ENCODE measurements at places on chromosomes 12 and 14.

DNA sequence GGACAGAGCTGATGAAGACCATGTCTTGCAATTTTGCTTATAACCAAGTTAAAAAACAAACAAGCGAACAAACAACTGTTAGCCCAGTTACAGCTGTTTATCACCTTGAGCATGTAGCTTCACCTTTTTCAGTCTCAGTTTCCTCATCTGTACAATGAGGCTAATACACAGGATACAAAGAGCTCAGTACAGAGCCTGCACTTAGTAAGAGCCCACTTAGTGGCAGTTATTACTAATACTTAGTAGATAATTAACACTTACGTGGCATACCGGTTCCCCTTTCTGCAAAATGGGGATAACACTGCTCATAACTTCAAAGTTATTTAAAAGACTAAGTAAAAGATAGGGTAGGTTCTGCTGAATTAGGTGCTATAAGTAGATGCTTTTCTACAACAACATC is 228.0 kb downstream of the MON2 start:
- no peak for DNase-seq

DNA sequence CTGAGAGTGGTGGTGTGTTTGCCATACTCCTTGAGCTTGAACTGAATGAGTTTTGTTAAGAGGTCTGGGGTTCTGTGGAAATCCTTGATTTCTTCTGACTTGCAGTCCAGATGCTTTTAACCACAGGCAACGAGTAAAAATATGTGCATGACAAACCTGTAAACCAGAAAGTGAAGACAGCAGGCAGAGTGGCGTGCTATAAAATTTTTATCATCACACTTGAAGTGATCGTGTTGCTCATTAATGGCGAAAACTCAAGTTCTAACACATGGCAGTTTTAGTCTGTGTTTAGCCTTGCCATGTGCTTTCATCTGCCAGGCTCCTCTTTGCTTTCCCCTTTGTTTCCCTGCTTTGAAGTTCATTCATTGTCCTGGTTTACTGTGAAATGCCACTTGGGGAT is 28.0 kb downstream of the TXNRD1 start:
- no peak for DNase-seq

- DNase-seq = no peak
Measured at GRCh38 chr14:90345239-90345557, 13.5 kb upstream of the NRDE2 start.

DNA sequence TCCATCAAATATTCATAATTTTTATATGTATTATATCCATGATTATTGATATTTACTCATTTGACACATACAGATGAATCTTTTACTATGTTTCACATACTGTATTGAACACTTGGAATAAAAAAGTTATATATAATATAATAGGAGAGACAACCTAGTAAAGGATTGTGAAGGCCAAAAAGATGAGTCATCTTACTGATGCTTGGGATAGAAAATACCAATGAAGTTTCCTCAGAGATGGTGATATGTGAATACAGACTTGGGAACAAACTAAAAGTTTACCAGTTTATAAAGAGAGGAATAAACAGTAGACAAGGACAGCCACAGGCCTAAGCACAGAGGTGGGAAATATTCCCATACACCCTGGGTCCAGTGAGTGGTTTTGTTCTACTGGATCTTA is 743.9 kb upstream of the FLRT2 start:
- DNase-seq = no peak

GRCh38 chr14:51094282-51094821 is 553 bp downstream of the TRIM9 start:
- peak; percentile 3 for DNase-seq

- no peak for DNase-seq
Measured at GRCh38 chr12:66066137-66066928, 64.2 kb downstream of the LLPH start.

DNA sequence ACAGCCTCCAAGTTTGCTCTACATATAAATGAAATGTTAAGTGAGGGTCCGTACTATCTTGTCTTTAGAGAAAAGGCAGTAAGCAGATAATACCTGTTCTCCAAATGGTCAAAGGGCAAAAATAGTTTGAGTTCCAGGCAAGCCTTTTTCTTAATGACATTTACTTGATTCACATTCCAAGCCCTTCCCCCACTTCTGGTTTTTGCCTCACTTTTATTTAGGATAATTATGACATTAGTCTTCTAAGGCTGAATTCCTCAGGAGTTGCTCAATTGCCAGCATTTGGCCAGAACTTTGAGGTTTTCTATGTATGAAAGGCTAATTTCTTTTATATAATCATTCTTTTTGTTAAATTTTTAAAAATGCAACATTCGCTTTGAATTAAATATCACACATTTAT is 62.5 kb upstream of the DUSP6 start:
- DNase-seq = no peak

GRCh38 chr12:102847131-102847530 is 69.9 kb downstream of the PAH start:
- no peak for DNase-seq

DNA sequence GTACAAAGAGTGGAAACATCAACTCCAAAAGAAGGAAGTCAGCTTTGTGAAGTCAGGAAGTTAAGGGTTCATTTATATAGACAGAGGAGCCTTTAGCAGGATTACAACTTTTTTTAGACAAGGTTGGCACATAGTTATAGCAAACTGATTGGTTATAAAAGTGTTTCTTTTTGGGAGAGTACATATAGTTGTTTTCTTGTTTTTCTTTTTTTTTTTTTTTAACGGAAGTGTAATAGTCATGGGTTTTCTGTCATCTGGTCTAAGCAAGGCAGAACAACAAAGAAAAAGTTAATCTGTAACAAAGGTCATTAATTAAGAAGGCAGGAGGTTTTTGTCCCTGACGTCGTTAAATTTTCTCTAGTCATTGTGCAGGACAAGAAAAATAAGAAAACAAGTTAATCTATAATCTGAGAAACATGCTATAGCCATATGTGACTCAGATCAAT is 13.0 kb upstream of the MFAP5 start:
- no peak for DNase-seq

GRCh38 chr12:89951050-89951693 is 242.5 kb upstream of the ATP2B1 start:
- no peak for DNase-seq

DNA sequence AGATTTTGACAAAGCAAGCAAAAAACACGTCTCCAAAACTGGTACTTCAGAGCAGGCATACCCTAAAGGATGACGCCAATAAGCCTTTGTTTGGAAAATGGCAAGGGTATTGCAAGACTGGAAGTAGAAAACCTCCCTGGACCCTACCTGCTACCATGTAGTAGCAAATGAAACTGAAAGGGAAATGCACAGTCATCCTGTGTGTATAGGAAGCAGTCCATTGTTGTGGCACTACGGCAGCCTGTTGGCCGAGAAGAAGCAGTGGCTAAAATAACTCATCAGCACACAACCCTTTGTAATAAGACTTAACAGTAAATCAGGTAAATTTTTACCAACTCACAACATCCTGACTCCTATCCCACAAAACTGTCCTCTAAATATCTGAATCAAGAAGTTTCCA is 386.4 kb downstream of the RGS6 start:
- DNase-seq = no peak

GRCh38 chr12:106195621-106196027 is 52.2 kb downstream of the CKAP4 start:
- no peak for DNase-seq

GRCh38 chr14:33631021-33631420 is 319.9 kb downstream of the EGLN3 start:
- no peak for DNase-seq

- no peak for DNase-seq
Measured at GRCh38 chr14:66121859-66122258, 364.3 kb upstream of the CCDC196 start.

DNA sequence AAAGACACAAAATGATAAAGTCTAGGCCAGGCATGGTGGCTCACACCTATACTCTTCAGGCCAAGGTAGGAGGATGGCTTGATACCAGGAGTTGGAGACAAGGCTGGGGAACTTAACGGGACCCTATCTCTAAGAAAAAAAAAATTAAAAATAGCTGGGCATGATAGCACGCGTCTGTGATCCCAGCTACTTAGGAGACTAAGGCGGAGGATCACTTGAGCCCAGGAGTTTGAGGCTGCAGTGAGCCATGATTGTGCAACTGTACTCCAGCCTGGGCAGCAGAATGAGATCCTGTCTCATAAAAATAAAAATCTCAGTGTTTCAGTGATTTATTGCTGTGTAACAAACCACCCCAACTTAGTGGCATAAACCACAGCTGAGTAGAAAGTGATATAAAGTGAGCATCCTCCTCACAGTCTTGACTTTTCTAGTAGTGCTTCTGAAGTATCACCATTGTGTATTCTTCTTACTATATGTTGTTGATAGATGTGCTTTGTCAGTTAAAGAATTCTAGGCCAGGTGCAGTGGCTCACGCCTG is 10.6 kb upstream of the ATF1 start:
- no peak for DNase-seq

- no peak for DNase-seq
Measured at GRCh38 chr12:114701104-114701414, 17.1 kb upstream of the TBX3 start.

GRCh38 chr14:98853063-98853729 is 418.8 kb downstream of the BCL11B start:
- DNase-seq = no peak

DNA sequence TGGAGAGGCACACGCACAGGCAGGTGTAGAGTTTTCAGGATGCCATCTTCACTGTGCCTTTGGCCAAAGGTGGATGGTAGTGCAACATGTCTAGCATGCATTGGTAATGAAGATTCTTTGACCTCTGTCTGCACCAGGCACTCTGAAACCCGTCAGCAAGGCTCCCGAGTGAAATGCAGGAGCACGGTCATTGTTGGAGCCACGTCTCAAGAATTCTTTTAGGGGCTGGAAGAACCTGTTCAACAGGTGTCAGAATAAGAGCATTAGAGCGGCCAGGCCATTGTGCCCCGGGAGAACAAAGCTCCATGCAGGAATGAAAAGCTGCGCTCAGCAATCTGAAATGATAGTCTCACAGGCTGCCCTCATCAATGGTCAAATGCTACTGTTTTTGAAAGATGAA is 40.2 kb upstream of the DICER1 start:
- no peak for DNase-seq

DNA sequence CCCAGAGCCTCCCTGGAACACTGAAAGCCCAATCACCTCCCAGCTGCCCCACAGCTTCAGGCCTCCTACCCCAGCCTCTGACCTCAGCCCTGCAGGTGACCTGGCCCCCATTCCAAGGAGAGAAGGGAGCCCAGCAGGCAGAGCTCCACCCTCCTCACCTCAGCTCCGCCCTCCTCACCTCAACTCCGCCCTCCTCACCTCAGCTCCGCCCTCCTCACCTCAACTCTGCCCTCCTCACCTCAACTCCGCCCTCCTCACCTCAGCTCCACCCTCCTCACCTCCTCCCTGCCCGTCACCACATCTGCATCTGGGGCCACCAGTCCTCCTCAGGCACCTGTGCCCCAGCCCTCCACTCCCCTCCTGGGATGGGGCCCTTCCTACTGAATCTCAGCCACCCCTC is 112.2 kb upstream of the SFSWAP start:
- no peak for DNase-seq

DNA sequence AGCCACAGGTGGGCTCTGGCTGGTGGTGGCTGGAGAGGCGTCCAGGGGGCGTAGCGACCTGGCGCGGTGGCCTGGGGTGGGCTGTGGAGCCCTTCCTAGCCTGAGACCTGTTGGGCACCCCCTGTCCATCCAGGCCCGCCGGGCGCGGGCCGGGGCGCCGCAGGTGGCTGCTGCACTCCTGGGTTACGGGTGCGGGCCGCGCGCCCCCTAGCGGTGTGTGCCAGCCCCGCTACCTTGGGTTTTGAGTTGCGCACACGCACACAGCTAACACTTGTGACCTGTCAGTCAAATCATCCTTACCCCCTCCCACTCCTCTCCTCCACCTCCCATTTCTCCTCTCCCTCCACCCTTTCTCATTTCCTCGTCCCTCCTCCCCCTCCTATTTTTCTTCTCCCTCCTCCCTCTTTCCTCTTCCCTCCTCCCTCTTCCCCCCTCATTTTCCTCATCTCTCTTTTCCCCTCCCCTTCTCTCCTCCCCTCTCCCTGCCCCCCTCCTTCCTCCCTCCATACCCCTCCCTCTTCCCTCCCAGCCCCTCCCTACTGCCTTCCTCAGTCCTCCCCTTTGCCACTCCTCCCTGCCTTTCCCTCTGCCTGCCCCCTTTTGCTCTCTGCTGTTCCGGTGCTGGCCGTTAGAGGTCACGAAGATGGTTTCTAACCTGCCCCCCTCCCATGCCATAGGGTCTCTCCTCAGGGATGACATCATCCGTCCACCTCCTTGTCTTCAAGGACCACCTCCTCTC is 2.3 kb downstream of the MEG3 start:
- no peak for DNase-seq

DNA sequence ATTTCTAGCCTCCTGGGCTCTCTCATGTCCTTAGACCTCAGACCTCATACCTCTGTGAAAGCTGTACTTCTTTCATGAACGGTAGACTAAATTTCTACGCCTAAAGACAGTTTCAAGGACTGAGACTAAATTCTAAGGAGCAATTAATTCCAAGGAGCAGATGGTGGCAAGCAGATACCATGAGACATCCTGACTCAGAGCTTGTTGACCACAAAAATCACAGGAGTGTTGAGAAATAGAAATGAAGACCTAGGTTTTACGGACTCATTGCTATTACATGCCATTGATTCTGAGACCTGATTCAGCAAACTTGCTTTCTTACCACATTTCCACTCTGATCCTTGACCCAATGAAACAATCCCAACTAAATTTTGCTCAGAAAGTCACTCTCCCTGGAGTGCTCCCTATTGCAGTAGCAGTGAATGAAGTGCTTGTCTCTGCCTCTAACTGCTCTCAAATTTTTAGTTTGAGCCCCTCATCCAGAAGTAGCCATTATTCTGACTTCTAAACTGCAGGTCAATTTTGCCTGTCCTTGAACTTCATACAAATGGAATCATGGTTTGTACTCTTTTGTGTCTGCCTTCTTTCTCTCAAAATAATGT is 52.0 kb downstream of the PEX5 start:
- no peak for DNase-seq

GRCh38 chr12:52496590-52497071 is 3.6 kb upstream of the KRT6A start:
- DNase-seq = no peak

- no peak for DNase-seq
Measured at GRCh38 chr12:121301876-121302275, 5.4 kb upstream of the CAMKK2 start.

- no peak for DNase-seq
Measured at GRCh38 chr12:25694072-25694471, 141.0 kb upstream of the LMNTD1 start.

- no peak for DNase-seq
Measured at GRCh38 chr12:54394281-54394719, 9.8 kb upstream of the ZNF385A start.

GRCh38 chr12:100927826-100928225 is 133.2 kb downstream of the ANO4 start:
- DNase-seq = no peak

DNA sequence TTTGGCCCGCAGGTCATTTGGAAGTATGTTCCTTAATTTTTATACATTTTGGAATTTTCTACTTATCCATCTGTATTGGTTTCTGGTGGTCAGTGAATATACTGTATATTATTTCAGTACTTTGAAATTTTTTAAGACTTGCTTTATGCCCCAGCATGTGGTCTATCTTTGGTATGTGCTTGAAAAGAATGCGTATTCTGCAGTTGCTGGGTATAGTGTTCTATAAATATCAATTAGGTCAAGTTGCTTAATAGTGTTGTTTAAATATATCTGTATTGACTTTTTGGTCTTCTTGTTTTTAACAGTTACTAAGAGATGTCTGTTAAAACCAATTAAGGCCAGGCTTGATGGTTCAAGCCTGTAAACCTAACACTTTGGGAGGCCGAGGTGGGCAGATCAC is 21.7 kb upstream of the SIX1 start:
- no peak for DNase-seq

GRCh38 chr12:92930421-92930820 is 1.3 kb upstream of the EEA1 start:
- no peak for DNase-seq

GRCh38 chr12:1590221-1590979 is 4.0 kb downstream of the FBXL14 start:
- no peak for DNase-seq
